ENCODE measurements at places on chromosomes 3 and 15. TPM values are rescaled to one million over a fixed set of nuclear protein-coding genes. Genes with fewer than 3 reads are reported as not detected.
A peak's percentile ranks its signal among the peaks of the same experiment; 100 is the strongest.

DAZL gene
- total RNA-seq = not detected

DNA sequence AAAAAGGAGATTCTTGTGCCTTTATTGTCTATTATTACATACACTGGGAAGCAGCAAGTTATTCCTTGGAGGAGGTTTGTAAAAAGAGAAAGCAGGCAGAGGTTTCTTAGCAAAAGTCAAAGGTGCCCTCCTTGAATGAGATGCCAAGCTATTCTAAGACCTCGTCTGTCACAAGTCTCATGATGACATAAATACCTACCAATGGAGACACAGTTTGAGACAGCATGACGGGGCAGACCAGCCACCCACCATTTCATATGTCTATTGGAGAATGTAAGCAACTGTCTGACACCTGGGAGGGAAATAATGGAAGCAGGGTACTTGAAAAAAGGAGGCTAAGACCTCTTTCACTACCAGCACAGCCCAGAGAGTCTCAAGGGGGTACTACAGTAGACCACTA, 2.2 kb downstream of the RGMA start:
- no peak for DNase-seq

DNA sequence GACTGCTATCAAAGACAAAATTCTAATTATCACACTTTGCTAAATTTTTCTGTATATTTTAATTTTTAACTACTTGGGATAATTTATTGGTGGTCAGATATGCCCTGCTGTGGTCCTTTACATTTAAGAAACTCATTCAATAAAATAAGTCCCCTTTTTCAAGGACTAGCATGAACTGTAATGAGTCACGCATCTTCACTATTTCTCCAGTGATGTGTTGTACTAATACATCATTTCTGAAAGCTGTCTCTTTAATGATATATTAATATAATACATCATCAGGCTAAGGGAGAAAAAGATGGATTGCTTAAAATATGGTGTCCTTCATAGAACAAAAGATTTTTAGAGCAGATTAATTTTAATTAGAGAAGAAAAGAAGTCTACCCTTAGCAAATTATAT, 901.4 kb downstream of the DIPK2A start:
- DNase-seq = no peak

DNA sequence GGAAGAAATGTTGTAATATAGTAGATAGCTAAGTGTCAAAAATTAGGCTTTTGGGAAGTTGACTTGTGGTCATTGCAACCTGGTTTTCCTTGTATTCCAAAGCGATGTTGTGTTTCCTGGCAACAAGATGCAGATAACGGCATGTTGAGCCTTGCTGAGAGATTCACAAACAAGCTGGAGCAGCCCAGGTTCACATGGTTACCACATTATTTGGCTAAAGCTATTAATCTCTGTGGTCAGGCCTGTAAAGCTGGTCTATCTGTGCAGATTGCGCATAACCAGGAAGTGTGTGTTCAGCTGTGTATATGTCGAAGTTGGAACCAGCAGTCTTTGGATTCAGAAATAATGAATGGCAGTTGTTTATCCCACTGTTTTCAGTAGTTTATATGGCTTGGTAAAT, 6.6 kb downstream of the TIPARP start:
- peak; percentile 89 for DNase-seq

ZBTB47 gene
- total RNA-seq = 0.07 TPM

DNA sequence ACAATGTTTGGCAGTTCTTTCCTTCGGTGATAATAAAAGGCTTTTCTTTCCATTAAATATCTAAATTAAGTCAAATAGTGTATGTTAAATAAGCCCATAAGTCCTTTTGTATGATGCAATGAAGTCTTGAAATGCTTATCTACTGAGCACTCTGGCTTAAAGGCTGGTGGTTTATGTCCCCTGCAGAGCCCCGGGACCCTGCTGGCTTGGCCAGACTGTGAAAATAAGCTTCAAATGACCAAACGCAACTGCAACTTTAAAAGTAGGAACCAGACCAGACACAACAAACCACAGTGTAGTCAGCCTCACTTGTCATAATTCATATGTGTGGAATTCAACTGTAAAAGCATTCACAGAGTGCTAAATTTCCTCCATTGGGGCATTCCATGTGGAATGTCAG, 72.5 kb downstream of the FOXP1 start:
- peak; percentile 59 for DNase-seq

- DNase-seq = peak; percentile 50
Measured at GRCh38 chr15:80982205-80982604, 7.4 kb downstream of the MESD start.

DNA sequence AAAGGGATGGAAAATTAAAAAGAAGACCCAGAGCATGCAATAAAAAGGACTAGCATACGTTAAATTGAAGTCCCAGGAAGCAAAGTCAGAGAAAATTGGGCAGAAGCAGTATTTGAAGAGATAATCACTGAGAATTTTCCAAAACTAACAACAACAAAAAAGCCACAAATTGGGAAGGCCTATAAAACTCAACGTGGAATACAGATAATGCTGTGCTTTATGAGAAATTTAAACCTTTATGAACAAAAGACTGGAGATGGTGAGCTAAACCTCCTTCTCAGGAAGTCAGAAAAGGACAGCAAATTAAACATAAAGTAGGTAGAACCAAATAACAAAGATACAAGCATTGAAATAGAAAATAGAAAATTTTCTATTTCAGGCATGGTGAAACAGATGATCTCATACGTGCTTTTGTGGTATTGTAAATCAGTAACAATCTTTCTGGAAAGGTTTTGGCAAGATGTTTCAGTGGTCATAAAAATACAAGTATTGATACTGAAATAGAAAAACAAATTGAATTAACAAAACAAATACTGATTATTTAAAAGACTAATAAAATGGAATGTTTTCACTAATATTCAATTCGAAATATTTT, 55.6 kb downstream of the LYSMD4 start:
- DNase-seq = no peak

DNA sequence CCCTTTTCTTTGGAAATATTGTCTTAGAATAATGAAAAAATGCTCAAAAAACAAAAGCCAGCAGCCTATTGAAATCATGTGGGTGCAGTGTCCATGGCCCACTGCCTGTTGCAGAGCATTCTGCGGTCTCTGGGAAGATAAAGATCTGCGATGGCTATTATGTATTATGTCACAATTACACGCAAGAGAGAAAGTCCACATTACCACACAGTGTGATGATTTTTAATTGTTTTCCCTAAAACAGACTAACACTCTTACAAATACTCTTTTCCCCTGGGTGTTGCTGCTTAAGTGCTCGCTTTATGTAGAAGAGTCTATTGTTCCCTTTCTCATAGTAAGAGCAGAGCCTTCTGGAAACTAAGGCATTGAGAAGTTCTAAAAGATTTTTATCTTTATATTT, 32.2 kb downstream of the SSR3 start:
- no peak for DNase-seq

GPR171 gene
- total RNA-seq = not detected

DNA sequence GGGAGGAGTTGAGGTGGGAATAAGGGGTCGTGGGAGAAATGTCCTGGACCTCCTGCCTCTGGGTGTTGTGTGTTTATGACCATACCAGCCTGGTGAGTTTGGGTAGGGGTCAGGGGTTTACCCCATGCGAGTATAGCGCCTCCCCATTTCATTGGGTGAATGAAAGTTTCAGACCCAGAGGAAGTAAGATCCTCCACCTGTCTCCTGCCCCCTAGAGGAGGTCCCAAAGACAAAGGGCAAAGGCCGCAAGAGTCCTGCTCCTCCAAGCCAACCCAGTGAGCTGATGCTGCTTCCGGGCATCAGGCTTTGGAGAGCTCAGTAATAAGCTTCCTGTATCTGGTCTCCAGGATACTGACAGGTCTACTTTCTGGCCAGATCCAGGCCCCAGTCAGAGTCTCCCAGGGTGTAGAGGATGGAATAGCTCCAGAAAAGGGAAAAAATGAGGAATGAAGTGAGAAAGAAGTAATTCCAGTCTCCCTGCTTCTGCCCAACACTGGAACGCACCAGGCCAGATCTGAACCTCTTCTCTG, 6.4 kb upstream of the TBC1D21 start:
- DNase-seq = no peak

GRCh38 chr3:117005274-117005673, 295.7 kb downstream of the TUSC7 start:
- no peak for DNase-seq

FBLN2 gene
- not detected for total RNA-seq

GRCh38 chr3:82078246-82078645, 316.8 kb upstream of the GBE1 start:
- no peak for DNase-seq

DNA sequence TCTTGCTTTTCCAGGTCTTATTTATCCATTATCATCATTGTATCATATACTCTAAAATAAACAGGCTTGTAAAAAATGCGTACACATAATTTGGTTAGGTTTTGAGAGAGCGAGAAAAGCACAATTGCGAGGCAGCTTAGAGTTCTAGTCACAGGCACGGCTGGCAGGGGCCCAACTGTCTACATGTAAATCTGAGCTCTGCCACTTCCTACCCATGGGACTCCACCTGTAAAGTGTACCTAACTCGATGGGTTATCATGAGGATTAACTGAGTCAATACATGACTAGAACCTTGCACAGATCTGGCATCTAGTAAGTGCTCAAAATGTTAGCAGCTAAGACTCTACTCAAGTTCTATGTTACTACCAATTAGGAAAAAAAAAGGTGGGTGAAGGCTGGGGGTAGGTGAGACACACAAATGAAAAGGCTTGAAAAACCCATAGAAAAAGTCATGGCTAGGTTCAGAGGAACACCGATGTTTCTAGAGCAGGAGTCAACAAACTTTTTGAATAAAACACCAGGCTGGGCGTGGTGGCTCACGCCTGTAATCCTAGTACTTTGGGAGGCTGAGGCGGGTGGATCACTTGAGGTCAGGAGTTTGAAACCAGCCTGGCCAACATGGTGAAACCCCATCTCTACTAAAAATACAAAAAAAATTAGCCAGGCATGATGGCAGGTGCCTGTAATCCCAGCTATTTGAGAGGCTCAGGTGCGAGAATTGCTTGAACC, 36.2 kb downstream of the GLB1 start:
- DNase-seq = peak; percentile 63

RPL29 gene
- 2,656 TPM for total RNA-seq

DNA sequence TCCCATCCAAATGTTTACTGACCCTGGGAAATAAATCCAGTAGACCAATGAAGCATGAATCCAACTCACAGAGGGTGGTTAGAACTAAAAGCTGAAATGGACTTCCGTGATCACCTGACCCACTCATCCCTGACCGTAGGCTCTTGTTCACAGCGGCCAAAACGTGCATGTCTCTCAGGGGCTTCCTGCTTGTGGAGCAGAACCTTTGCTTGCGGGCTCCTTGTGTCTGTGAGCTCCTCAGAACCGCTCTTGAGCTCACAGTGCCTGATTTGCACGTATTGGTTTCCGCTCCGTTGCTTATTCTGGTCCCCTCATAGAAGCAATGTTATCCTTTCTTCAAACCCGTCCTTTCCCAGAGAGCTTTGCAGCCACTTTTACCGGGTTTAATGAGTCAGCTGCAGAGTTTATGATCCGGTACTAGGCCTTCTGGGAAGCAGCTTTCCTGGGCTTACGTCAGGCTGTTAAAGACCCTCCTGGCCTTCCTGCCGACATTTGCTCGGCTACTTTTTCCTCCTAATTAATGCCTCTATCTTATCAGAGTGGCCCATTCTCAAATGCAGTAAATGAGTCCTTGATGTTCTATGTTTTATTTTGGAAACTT, 35.4 kb downstream of the LIPC start:
- DNase-seq = no peak

- peak; percentile 64 for DNase-seq
Measured at GRCh38 chr15:51750792-51751696, at the start of gene TMOD2. TMOD2 (plus strand) TSS chr15:51751597; CDS start chr15:51766442, 14,845 bp downstream.

KIF7 gene
- not detected for total RNA-seq

XCR1 gene
- not detected for total RNA-seq

DNA sequence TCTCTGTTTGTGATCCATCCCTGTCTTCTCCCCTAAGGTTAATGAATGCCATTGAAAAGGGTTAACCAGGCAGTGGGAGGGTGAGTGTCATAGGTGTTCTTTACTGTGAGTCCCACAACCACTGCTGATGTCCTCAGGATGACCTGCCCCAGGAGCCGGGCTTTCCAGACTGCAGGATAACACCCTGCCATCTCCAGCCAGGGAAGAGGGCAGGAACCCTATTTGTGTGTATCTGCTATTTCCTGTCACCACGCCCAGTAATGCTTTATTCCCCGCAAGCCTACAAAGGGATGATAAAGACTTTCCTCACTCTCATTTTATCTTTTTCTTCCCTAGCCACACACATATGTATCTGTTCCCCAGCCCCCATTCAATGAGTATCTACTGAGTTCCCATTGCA, 15.6 kb upstream of the CTXND1 start:
- DNase-seq = no peak

DNA sequence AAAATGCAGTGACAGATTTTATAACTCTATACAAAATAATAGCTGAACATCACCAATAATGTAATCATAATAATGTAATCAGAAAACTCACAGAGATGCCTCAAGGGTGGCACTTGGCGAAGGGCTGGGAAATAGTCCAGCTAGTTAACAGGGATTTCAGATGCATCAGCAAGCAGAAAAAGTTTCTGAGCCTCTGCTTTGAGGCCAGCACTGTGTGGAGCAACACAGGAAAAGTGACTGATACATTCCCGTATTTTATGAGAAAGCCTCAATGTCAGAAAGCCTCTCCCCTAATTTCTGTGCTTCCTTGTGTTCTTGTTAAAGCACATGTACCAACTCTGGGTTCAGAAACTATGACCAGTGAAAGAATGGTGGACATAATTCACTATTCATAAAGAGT, 304.8 kb downstream of the VPS13C start:
- DNase-seq = no peak

DNA sequence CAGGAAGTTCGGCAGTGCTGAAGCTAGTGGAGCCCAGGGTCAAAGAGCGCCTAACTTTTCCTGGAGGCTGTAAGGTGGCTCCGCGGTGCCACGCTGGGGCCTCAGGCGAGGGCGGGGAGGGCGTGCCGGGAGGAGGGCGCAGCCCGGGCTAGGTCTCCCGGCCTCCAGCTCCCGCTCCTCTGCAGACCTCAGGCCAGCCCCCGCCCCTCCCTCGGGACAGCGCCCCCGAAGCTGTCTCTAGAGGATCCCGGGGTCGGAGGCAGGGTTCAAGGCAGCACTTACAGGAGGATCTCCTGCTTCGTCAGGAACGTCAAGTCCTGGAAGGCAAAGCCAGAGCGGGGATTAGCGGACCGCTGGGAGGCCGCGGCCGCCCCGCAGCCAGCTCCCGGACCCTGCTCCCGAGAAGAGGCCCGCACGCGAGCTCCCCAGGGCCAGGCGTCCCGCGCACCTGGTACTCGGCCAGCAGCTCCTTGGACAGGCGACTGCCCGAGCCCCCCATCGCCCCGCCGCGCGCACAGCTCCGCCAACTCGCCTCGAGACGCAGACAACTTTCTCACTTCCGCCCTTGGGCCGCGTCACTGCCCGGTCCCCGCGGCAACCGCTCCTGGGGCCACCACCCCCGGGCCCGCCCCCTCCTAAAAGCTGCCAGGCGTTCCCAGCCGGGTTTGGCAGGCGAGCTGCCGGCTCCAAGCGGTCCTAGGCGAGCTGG, at the start of gene CIB1:
CIB1 (minus strand) TSS at position 555 of the 709 bp plus-strand sequence; CDS start at position 499, 56 bp downstream.
- DNase-seq = peak; percentile 99

- DNase-seq = no peak
Measured at GRCh38 chr15:61841466-61841865, 218.8 kb downstream of the VPS13C start.

GRCh38 chr3:44045476-44046275, 196.0 kb upstream of the TOPAZ1 start:
- DNase-seq = peak; percentile 87

GRCh38 chr3:123840961-123841360, 43.2 kb downstream of the MYLK start:
- no peak for DNase-seq

- DNase-seq = peak; percentile 81
Measured at GRCh38 chr3:12194669-12195161, 36.0 kb upstream of the TIMP4 start.
